Stimulated activated CD8-positive, alpha-beta memory T cell treated with anti-CD3 and anti-CD28 coated beads, Interleukin-15, amount 100 ng/mL, for 1 hour (primary cell): ENCODE measurements at places on chromosomes 7 and 10.

- DNase-seq, result no peak
Observed at GRCh38 chr7:92835851-92836488, 403 bp downstream of the CDK6 start.

DNA sequence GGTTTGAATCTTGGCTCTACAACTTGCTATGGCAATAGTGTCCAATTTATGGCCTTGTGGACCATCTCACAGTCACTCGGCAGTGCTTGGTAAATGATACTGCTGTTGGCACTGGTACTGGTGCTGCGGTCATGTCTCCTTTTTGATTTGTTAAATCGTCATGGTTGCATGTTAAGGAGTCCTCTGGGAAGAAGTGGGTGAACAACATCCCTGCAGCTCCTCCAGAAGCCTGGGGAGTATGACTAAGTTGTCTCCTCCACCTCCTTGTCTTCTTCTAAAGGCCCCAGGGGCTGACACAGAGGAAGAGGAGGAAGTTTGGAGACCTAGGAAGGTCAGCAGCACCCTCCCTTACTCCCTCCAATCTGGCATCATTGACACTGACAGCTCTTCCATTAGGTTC lies 8.5 kb downstream of the ITPRIP start:
- DNase-seq, result no peak

GRCh38 chr7:95398155-95398940 lies 2.2 kb upstream of the PON3 start:
- DNase-seq, result no peak

- no peak for DNase-seq
Observed at GRCh38 chr7:89623018-89623672, 531.1 kb upstream of the STEAP1 start.

DNA sequence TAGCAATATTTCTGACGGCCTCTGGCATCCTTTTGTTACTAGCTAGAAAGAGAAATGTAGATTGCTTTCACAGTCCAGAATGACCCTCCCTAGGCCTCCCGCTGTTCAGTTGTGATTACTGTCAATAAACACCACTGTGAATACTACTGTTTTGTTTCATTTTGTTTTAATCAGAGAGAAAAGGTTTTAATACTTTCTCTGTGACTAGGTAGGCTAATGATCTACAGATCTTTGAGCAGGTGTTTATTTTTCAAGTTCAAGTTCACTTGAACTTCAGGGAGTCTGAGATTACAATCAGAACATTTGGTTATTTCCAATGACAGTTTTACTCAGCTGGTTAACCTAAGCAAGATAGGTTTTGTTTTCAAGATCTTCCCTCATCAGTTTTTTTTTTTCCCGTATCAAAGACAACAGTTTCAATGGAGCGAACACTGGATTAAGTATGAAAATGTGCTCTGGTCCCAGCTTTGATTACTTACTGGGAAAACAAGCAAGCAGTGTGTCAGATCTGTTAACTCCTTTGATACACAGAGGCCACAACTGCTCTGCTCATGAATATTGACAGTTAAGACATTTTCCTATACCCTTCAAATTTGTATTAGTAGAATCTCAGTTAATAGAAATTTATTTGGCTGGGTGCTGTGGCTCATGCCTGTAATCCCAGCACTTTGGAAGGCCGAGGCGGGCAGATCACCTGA lies 34.8 kb downstream of the VKORC1L1 start:
- DNase-seq, result no peak

- no peak for DNase-seq
Observed at GRCh38 chr10:5040010-5040673, 36.5 kb upstream of the AKR1C2 start.

DNA sequence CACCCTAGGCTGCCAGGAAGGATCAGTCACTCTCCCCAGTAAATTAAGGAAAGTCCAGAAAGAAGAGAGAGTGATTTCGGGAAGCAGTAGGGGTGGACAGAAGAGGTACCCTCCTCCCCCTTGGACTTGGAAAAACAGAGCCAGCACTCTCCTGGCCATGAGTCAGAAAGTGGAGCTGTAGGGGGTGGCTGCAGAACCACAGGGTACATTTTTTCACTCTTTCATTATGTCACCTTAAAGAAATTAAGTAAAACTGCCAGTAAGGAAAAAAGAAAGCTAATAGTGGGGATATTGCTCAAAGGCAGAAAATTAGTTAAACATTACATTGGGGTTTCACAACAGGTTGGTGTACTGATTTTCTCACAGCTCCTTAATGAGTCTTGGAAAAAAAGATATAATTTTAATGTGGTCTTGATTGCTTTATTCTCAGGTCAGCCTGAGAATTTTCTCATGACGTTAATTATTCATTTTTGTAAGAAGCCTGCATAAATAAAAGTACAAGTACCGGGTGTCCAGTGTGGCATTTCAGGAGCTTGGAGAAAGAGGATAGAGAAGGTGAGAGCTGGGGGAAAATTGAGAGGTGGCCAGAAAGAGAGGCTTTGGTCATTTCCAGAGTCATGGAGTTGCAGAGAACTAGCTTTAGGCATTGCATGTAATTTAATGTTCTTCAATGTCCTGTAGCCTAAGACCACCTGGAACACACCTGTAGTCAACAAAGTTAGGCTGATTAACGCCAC lies 23.2 kb upstream of the AOAH start:
- DNase-seq, result no peak

- DNase-seq, result no peak
Observed at GRCh38 chr10:43390759-43391158, 18.2 kb downstream of the HNRNPF start.

GRCh38 chr7:101911800-101912715 lies 94.6 kb downstream of the CUX1 start:
- DNase-seq, result no peak

DNA sequence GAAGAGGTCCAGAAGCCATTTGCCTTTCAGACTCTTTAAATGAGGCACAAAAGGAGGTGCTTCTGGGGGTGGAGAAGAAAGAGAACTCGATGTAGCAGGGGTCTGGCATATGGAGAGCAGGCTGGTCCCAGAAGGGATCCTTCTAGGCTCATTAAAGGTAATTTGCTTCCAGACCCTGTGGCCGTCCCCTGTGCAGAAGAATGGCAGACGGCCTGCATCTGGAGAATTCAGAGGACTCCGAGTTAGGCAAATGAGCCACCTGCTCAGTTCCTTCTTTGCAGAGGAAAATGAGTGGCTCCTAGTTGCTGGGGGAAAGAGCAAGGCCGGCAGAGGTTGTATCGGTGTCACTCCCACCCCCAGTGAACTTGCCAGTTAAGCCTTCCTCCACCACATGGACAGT lies 73.8 kb upstream of the FAM180A start:
- DNase-seq, result no peak

DNA sequence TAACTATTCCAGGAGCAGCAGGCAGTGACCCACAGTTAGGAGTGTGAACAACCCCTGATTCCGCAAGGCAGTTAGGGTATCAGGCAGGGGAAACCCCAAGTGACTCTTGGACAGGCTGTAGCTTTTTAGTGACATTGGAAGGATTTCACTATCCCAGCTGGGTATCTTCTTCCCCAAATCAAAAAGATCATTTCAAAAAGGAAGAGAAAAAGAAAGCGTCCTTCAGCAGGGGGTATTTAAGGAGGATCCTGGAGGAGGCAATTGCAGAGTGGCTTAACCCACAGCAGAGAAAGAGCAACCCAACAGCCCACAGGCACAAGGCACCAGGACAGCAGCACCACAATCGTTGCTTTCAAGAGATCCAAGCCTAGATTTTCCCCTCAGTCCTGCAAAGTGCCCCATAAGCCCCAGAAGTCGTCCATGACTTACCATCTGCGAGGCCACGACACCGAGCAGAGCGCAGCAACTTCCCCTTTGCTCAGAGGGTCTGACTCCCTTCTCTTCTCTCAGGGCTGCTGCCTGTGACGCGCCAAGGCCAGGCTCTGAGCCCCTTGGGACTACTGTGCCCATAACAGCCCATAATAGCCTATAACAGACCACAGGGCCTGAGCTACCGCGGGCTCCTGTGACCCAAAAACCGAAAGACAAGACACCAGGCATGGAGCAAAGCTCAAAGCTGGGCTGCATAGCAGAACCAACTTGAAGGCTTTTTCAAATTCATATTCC lies 19.8 kb downstream of the PIK3AP1 start:
- no peak for DNase-seq

DNA sequence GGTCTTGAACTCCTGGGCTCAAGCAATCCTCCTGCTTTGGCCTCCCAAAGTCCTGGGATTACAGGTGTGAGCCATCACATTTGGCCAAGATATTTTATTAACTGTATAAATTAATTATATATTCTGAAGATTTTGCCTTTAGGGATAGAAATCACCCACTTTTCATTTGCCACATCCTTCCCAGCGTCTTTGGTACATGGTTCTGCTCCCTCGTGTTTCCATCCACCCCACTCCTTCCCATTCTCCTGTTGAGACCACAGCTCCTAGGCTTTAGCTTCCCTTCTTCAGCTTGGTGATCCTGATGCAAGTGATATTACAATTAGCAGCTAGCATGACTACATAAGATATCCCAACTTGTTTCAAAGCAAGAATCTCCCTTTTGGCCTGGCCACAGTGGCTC lies 8.4 kb downstream of the CPA1 start:
- no peak for DNase-seq
